GM13977 (cell line): ENCODE measurements at places on chromosomes 7 and 10.

DNA sequence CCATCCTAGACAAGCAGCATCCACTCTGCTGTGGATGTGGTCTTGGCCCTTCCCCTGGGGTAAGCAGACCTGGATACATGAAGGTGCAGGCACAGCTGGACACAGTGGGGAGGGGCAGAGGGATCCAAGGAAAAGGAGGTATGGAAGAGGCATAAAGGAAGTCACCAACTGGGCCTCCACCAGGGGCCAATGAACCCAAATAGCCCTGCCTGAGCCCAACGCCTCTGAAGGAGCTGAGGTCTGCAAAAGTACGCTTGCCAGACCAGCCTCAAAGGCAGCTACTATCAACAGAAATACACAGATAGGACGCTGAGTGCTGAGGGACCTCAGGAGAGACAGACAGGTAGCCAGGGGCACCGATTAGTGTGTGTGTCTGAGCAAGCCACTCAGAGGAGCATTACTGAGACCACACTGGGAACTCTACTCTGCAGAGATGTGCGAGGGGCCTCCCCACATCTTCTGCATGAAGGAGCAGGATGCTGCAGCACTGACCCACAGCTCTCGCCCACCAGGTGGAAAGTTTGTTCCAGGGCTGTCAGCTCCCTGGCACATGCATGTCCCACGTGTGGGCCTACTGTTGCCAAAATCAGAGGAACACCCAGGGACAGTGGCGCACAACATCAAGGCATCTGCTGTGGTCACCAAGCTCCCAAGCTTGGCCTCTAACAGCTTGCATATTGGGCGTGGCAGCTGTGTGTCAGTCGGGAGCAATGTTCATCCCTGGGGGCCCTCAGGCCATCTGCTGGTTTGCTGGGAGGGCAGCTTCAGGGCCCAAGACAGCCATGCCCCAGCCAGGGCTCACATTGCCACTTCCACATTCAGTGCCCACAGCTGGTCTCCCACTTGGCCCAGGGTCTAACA is 40.0 kb downstream of the MKI67 start:
- no peak for DNase-seq

DNA sequence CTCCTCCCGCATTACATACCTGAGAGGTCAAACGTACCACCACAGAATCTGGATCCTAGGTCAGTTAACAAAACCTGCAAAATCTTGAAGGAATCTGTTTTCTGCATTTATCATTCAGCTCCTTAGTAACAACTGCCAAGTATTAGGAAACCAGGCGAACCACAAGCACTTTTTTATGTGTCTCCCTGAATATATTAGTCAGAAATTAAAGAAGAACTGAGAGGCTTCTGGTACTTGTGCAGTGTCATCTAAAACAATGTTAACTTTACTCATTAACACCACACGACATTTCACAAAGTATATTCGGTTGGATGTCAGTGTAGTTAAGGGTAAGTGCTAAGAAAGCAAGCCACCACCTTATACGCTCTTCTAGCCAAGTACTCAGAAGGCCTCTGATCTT is 2.5 kb downstream of the CCDC6 start:
- DNase-seq = no peak

GRCh38 chr7:38834357-38834756 is 74.6 kb downstream of the VPS41 start:
- DNase-seq = no peak

- no peak for DNase-seq
These were observed 51.9 kb upstream of the A1CF start for GRCh38 chr10:50937230-50937907.

- no peak for DNase-seq
These were observed 347.8 kb downstream of the ARL4A start for GRCh38 chr7:13035233-13035632.

GRCh38 chr7:1238450-1238882 is 5.8 kb downstream of the UNCX start:
- no peak for DNase-seq

DNA sequence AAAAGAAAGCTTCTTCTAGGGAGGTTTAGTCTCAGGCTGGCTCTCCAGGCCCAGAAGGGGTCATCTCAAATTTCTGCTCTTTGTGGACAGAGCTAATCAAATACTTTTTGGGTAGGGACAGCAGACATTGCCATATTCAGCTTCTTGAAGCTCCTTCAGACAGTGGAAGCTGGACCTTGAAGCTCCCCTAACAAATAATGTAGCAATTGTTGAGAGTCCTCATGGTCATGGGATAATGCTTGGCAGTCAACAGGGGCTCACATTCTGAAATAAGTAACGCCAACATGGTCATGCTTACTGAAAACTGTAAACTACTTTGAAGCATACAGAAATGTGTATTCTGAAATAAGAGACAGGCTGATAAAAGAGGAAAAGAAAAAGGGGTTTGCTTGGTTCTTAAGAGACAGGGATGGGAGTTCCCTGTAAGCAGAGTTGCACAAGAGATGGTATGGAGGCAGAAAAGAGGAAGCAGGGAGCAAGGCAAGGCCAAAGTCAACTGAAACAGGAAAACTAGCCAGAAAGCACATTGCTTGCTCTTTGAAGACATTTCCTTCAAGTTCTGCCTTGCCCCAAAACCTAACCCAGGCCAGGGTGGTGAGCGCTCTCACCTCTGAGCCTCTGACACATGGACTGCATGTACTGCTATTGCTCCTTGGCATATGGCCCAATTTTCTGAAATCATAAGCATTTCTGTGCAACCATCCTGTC is 53.1 kb upstream of the KMT2E start:
- no peak for DNase-seq

- DNase-seq = no peak
These were observed 979.1 kb upstream of the C7orf33 start for GRCh38 chr7:147611431-147611830.

DNA sequence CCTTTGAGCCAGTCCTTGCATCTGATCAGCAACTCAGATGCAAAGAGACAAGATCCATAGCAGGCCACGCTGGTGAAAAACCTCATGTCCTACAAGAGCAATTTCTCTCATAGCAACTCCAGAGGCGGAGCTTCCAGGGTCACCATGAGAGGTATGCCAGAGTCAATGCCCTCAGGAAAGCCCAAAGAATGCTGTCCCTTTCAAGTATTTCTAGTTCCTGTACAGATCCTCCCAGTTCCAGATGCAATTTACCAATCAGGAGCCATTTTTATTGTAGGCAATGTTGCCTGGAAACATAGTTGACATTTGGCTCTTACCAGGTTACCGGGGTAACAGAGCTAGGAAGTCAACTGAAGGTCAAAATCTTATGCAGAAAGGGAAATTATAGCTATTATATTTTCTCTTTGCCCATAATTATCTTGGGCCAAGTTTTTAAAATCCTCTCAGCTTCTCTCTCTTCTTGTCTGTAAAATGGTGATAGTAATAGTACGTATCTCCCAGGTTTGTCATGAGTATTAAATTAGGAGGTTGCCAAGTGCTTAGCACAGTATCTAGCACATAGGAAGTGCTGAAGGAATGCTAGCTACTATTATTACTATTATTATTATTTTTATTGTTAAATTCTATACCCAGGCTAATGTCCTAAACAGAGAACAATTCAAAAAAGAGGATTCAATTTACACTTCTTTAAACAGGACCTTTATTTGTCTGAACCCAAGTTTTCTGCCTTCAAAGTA is 46.3 kb upstream of the TM9SF3 start:
- DNase-seq = no peak

GRCh38 chr10:132397036-132397541 is at the start of gene PWWP2B:
Gene PWWP2B, plus strand, starts transcription at chr10:132397200. Its CDS starts 27 bp downstream, at chr10:132397227.
- peak; percentile 77 for DNase-seq

DNA sequence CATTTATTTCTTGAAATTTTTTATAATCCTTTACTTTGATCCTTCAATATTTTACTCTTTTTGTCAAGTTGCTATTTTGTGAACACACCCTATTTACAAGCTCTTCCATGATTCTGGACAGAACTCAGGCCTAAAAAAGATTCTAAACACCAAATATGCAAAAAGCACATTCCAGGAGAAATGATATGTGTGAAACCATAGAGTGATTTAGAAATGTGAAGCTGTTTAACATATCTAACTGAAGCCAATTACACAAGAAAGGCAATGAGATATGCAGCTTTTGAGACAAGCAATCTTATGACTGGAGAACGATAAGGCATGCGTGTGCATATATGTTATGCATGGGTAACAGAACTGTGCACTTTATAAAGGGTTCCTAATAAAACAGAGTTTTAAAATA is 243.0 kb downstream of the CACNA2D1 start:
- DNase-seq = no peak

DNA sequence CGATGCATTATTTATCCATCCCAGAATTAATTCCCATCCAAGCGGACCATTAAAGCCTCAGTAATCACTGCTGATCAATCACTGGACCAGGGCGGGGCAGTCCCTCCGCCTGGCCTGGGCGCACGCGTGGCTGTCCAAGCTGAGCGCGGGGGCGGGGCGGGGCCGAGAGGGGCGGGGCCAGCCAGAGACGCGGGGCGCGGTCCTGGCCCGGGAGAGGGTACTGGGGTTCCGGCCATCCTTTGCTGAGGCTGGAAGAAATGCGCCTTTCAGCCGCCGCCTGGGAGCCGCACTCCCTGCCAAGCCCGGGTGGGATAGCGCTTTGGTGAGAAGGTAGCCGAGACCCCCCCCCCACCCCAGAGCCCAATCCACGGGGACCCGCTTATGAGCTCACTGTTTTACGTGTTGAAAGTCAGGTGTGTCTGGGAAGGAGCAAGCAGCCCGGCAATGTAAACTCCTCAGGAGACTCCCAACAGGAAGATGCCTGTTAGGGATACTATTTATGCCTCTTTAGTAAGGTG is at the start of gene ARHGAP22:
Gene ARHGAP22 (minus strand): TSS at position 83 of the 518 bp plus-strand sequence. CDS start 277 bp downstream, outside the sequence.
- peak; percentile 64 for DNase-seq

DNA sequence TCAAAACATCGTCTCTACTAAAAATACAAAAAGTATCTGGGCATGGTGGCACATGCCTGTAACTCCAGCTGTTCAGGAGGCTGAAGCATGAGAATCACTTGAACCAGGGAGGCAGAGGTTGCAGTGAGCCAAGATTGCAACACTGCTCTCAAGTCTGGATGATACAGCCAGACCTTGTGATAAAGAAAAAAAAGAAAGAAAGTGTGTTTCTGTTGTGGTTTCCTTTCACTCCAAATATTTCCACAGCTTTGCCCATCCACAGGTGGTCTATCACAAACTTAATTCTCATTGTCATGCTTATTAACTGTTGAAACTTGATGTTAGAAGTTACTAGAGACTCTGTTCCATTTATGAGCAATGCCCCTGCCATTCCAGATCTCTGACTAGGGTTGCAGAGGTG is 316.0 kb upstream of the SEMA3C start:
- no peak for DNase-seq

GRCh38 chr10:9342885-9343570 is 1288.5 kb downstream of the GATA3 start:
- peak; percentile 26 for DNase-seq

- DNase-seq = no peak
These were observed 337.0 kb upstream of the MEOX2 start for GRCh38 chr7:16023503-16023902.
